ENCODE measurements at places on chromosomes 7 and 10. TPM values are rescaled to one million over a fixed set of nuclear protein-coding genes. Genes with fewer than 3 reads are reported as not detected.

- no peak overlapping the region for H3K4me3 ChIP-seq
- no peaks in the 10 kb centered on the region for H3K36me3 ChIP-seq
- no peak for DNase-seq
- no peaks in the 10 kb centered on the region for H3K4me1 ChIP-seq
Measured at GRCh38 chr10:2951235-2951835, 116.0 kb upstream of the PFKP start.

DNA sequence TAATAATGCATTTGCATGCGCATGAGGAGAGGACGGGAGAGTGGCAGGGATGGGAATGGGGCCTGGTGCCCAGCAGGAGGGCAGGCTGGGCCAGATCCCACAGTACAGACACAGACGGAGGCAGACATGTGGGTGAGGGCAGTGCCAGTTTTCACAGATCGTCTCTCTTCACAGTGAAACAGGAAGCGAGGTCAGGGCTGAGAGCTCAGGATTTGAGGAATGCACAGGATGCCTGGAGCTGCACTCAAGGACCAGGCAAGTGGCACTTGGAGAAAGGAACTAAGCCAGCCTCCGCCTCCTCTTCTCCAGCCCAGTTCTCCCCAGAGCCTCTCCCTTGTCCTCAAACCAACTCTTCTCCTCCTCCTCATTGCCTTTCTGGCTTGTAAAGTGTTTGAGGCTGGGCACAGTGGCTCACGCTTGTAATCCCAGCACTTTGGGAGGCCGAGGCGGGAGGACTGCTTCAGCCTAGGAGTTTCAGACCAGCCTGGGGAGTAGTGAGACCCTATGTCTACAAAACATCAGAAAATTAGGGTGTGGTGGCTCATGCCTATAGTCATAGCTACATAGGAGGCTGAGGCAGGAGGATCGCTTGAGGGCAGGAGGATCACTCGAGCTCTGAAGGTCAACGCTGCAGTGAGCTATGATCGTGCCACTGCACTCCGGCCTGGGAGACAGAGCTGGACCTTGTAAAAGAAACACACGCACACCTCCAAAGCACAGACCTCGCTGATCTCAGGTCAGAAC is 115.2 kb downstream of the HIP1 start:
- DNase-seq = no peak
- no peaks in the 10 kb centered on the region for H3K27me3 ChIP-seq
- H3K36me3 ChIP-seq = no peaks in the 10 kb centered on the region
- H3K4me1 ChIP-seq = peaks cover 5% of the 10 kb centered on the region
- H3K4me3 ChIP-seq = no peak overlapping the region
- H3K27ac ChIP-seq = no peak overlapping the region

UNC5B gene
- total RNA-seq = 4.2 TPM

HMX2 gene
- total RNA-seq = 0.05 TPM

RTKN2 gene
- total RNA-seq = 5.0 TPM

DNA sequence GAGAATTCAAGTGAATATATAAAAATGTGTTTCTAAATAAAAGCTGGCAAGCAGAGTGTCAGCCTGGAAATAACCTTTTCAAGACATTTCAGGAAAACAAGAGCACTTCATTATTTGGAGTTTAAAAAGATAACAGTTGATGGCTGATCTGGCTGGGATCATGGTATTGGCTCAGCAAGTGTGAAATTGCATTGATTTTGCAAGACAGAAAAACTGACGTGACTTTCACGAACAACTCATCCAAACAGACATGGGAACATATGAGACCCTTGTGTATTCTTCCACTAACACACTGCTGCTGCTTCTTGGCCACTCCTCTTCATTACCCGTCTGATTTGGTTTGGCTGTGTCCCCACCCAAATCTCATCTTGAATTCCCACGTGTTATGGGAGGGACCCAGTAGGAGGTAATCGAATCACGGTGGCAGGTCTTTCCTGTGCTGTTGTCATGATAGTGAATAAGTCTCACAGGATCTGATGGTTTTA is 108.5 kb downstream of the RAB18 start:
- no peaks in the 10 kb centered on the region for H3K4me1 ChIP-seq
- H3K27ac ChIP-seq = no peak overlapping the region
- H3K27me3 ChIP-seq = no peaks in the 10 kb centered on the region

DNA sequence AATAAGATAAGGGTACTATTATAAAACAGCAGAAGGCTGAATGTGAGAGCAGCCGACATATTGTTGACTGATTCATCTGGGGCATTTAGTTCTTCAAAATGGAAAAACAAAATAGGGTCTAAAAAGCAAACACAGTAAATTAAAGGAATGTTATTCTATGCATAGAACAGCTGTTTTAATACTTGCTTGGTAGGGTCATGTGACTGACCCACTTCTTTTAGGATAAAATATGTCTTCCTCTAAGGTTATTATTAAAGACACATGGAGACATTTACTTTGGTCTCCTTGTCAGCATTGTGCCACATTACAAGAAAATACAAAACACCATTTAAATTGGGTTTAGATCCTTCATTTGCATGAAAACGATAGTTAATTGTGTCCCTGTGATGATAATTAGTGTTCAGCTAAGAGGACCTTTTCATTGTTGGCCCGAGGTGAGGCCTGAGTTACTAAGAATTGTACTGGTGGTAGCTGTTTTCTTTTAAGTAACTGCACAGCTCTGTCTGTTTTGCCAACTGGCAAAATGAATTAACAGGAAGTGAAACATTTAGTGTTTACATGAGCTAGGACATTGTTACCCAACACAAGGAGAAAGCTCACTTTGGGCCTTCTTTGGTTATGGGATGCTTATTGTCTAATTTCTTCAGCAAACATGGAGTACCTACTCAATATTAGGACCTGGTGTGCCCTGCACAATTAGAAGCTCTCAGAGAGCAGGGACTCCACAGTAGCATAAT is 764.4 kb downstream of the LRMDA start:
- no peaks in the 10 kb centered on the region for H3K36me3 ChIP-seq
- no peaks in the 10 kb centered on the region for H3K4me1 ChIP-seq
- no peak overlapping the region for H3K4me3 ChIP-seq
- no peak overlapping the region for H3K27ac ChIP-seq
- no peak for DNase-seq

ACTL6B gene
- 0.05 TPM for total RNA-seq

GRCh38 chr7:2203766-2204300 is 28.9 kb downstream of the MAD1L1 start:
- H3K36me3 ChIP-seq = peaks cover 44% of the 10 kb centered on the region
- H3K27ac ChIP-seq = no peak overlapping the region
- H3K4me1 ChIP-seq = peaks cover 13% of the 10 kb centered on the region
- no peak overlapping the region for H3K4me3 ChIP-seq
- no peaks in the 10 kb centered on the region for H3K27me3 ChIP-seq

- no peaks in the 10 kb centered on the region for H3K4me1 ChIP-seq
- H3K27ac ChIP-seq = peak overlapping the region; percentile 14
- no peak overlapping the region for H3K4me3 ChIP-seq
- no peak for DNase-seq
- no peaks in the 10 kb centered on the region for H3K36me3 ChIP-seq
Measured at GRCh38 chr10:88849234-88849633, 2.4 kb downstream of the ANKRD22 start.

DNA sequence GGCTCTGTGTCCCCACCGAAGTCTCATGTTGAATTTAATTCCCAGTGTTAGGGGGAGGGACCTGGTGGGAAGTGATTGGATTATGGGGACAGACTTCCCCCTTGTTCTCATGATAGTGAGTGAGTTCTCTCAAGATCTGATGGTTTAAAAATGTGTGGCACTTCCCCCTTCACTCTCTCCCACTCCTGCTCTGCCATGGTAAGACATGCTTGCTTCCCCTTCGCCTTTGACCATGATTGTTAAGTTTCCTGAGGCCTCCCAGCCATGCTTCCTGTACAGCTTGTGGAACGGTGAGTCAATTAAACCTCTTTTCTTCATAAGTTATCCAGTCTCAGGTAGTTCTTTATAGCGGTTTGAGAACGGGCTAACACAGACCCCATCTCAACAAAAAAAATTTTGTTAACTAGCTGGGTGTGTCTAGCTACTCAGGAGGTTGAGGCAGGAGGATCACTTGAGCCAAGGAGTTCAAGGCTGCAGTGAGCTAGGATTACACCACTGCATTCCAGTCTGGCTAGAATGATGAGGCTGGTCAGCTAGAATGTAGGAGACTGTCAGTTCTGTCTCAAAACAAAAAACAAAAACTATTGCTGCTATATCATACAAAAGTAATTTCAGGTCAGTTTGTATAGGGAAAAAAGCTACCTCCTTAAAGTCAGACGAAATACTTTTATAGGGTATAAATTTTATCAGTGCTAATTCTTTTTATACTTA is 57.7 kb downstream of the ATAD1 start:
- H3K4me1 ChIP-seq = no peaks in the 10 kb centered on the region
- H3K4me3 ChIP-seq = no peak overlapping the region
- no peak overlapping the region for H3K27ac ChIP-seq
- no peaks in the 10 kb centered on the region for H3K27me3 ChIP-seq
- DNase-seq = no peak

GRCh38 chr10:61100887-61101286 is 156.9 kb upstream of the RHOBTB1 start:
- H3K36me3 ChIP-seq = no peaks in the 10 kb centered on the region
- no peak overlapping the region for H3K4me3 ChIP-seq
- H3K4me1 ChIP-seq = no peaks in the 10 kb centered on the region
- H3K27ac ChIP-seq = no peak overlapping the region
- DNase-seq = no peak

DNA sequence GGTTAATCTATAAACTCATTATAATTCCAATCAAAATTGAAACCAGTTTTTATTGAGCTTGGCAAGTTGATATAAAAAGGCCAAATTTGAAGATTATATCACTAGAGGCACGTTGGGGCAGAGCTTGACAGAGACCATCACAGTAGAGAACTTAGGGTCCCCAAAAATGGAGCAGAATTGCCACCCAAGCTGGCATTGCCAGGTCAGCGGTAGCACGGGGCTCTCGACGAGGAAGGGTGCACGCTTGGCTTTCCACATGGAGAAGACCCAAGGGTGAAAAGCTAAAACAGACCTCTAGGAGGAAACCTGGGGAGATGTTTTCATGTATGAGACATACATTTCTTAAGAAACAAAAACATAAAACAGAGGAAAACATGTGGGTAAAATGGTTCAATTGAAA is 4.3 kb upstream of the JAKMIP3 start:
- no peaks in the 10 kb centered on the region for H3K27me3 ChIP-seq
- no peak overlapping the region for H3K4me3 ChIP-seq
- no peaks in the 10 kb centered on the region for H3K4me1 ChIP-seq
- no peaks in the 10 kb centered on the region for H3K36me3 ChIP-seq
- no peak overlapping the region for H3K27ac ChIP-seq

- no peaks in the 10 kb centered on the region for H3K27me3 ChIP-seq
- no peaks in the 10 kb centered on the region for H3K36me3 ChIP-seq
- no peak overlapping the region for H3K27ac ChIP-seq
- H3K4me3 ChIP-seq = no peak overlapping the region
- H3K4me1 ChIP-seq = no peaks in the 10 kb centered on the region
- DNase-seq = no peak
Measured at GRCh38 chr7:46450425-46450824, 529.4 kb upstream of the IGFBP3 start.

DNA sequence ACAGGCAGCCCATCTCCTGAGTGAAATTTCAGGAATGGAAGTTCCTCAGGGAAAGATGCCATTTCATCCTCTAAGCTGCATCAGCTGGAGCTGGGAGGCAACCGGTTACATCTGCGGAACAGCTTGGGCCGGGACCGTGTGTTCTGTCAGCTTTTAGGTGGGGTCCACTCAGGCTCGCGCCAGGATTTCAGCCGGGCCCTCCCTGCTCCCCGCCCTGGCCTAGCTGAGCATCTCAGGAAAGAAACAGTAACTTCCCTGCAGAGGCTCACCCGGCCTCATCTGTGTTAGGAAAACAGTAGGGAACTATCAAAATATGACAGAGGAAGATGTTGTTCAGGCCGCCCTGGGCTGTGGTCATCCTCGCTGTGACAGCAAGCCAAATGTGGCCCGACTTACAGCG is 110.4 kb downstream of the TRIL start:
- H3K4me1 ChIP-seq = no peaks in the 10 kb centered on the region
- H3K27ac ChIP-seq = no peak overlapping the region
- H3K4me3 ChIP-seq = no peak overlapping the region
- H3K36me3 ChIP-seq = no peaks in the 10 kb centered on the region
- H3K27me3 ChIP-seq = peaks cover 9% of the 10 kb centered on the region
- DNase-seq = no peak

DNA sequence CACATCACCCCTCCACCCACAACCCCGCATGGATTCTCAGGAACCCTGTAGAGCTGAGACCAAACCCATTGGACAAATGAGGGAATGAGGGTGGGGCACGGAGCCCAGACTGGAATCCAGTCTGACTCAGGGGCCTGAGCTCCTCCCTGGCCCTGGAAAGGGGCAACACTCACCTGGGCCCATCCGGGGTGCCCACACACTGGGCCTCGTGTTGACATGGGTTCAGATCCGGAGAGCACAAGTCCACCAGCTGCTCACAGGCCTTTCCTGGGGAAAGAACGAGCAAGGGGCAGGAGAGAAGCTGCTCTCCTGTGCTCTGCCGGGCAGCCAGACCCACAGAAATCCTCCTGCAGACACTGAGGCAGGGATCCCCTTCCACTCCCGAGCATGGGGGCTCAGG is 172.2 kb downstream of the SLIT1 start:
- H3K36me3 ChIP-seq = peaks cover 9% of the 10 kb centered on the region
- no peaks in the 10 kb centered on the region for H3K27me3 ChIP-seq
- H3K4me3 ChIP-seq = no peak overlapping the region
- H3K4me1 ChIP-seq = no peaks in the 10 kb centered on the region
- no peak overlapping the region for H3K27ac ChIP-seq

DLX5 gene
- total RNA-seq = 0.66 TPM

- no peak overlapping the region for H3K4me3 ChIP-seq
- DNase-seq = no peak
- peaks cover 5% of the 10 kb centered on the region for H3K27me3 ChIP-seq
- H3K4me1 ChIP-seq = no peaks in the 10 kb centered on the region
- H3K36me3 ChIP-seq = no peaks in the 10 kb centered on the region
- H3K27ac ChIP-seq = no peak overlapping the region
Measured at GRCh38 chr10:590721-591120, 98.7 kb downstream of the DIP2C start.

GRCh38 chr10:114709984-114710383 is 51.9 kb upstream of the ABLIM1 start:
- no peaks in the 10 kb centered on the region for H3K27me3 ChIP-seq
- H3K36me3 ChIP-seq = no peaks in the 10 kb centered on the region
- DNase-seq = no peak
- H3K4me1 ChIP-seq = no peaks in the 10 kb centered on the region
- H3K4me3 ChIP-seq = no peak overlapping the region
- no peak overlapping the region for H3K27ac ChIP-seq

DNA sequence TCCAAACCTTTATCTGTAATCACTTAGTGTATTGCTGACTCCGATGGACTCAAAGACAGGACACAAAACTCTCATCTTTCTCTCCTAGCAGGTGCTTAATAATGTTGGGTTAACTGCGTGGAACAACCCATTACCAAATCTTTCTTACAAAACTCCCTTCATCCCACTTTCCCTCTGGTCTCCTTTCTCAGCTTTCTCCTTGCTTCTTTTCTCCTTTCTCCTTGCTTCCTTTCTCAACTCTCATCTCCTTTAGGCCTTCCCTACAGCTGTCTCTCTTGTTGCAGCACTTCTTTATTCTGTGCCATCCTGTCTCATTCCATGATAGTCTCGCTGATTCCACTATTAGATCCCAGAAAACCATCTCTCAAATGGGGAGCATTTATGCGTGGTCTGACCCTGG is 67.5 kb downstream of the TNS3 start:
- H3K27ac ChIP-seq = no peak overlapping the region
- no peak overlapping the region for H3K4me3 ChIP-seq
- no peaks in the 10 kb centered on the region for H3K27me3 ChIP-seq
- no peaks in the 10 kb centered on the region for H3K4me1 ChIP-seq
- DNase-seq = no peak
